ENCODE measurements at places on chromosomes 3 and 15.

DNA sequence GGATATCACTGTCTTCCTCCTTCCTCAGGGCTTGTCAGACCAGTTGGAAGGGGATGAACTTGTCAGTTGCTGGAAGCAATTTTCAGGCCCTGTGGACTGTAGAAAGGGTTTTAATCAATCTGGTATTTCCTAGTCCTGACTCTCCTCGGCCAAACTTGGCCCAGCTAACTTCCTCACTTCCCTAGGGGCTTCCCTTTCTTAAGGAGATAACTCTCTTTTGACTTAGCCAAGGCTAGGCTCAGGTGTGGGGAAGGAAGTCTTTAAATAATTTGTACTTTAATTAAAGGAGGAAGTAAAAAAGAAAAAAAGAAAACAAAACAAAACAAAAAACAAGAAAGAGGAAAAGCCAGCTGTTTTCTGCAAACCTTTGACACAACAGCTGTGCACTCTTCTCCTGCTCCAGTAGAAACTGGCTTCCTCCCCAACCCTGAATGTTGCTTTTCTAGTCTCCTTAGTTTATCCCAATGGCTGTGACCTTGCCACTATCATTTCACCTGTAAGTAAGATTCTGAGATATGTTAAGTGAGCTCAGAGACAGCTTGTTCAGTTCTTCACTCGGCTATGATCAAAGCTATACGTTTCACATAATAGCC is 53.0 kb upstream of the ST3GAL6 start:
- DNase-seq: no peak

DNA sequence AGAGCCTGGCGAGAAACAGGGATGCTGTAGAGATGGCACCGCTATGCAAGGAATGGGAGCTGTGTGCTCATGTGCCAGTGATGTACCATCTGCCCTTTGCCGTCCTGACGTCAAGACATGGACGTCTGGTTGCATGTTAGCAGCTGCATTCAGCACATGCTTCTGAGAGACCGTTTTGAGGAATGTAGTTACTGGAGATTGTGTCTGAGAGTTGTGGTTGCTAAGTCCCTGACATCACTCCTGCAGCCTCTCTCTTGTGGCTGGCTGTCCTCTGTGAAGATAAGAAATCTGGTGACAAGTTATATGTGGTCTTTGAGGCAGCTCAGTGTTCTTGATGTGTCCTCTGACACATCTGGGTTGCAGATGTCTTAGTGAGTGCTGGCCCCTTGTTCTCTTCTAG is 165.1 kb downstream of the APBA2 start:
- DNase-seq: no peak

GRCh38 chr15:42584031-42584765 is 8.8 kb downstream of the STARD9 start:
- no peak for DNase-seq

- DNase-seq: no peak
Measured at GRCh38 chr15:73686781-73687256, 2.6 kb downstream of the CD276 start.

- DNase-seq: no peak
Measured at GRCh38 chr3:18376682-18377081, 48.5 kb downstream of the SATB1 start.

DNA sequence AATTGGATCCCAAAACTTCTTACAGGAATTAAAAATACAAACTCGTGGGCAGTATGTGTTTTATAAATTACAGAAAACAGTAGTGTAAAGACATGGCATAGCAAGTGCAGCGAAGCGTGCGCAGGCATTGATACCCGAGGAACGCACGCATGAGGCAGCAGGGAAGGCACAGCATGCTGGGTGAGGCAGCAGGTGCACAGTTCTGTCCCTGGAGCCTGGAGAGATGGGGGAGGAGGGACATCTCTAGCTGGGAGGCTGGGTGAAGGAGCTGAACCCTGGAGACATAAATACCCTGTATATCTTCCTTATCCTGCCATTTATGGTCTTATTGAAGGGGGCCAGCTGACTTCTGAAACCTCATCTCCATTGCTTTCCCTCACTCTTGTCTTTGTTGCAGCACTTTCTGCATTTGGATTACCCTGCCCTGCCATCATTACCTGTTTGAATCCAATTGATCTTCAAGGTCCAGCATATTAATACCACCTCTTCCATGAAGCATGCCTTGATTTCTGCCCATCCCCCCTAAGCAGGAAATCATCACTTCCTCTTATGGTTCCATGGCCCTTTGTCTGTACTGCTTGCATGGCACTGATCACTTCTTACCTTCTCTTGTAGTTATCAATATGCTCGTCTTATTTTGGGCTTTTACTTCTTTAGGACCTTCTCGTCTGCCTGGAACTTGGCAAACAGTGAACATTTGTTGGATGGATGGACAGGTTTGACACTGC is 20.5 kb downstream of the LPP start:
- peak; percentile 10 for DNase-seq

GRCh38 chr3:105653166-105653565 is 215.6 kb downstream of the CBLB start:
- DNase-seq: no peak

DNA sequence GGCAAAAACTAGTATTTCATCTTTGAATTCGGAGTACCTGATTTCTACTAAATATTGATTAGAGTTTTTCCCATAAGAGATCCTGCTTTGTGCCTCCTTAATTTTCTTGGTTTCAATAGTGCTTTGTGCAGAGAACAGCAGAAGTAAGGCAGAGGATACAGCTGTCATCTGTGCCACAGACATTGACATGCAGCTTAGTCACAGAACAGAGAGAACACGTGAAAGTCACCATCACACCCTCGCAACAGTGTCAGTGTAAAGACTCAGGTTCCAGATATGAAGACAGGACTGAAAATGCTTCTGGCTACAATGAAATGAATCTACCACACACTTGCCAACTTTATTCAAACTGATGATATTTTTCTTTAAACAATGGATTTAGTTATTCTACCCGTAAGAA is 942.8 kb upstream of the CFAP20DC start:
- no peak for DNase-seq

- no peak for DNase-seq
Measured at GRCh38 chr3:110378481-110378880, 693.1 kb upstream of the NECTIN3 start.

- no peak for DNase-seq
Measured at GRCh38 chr3:62242831-62243509, 130.4 kb downstream of the FEZF2 start.

DNA sequence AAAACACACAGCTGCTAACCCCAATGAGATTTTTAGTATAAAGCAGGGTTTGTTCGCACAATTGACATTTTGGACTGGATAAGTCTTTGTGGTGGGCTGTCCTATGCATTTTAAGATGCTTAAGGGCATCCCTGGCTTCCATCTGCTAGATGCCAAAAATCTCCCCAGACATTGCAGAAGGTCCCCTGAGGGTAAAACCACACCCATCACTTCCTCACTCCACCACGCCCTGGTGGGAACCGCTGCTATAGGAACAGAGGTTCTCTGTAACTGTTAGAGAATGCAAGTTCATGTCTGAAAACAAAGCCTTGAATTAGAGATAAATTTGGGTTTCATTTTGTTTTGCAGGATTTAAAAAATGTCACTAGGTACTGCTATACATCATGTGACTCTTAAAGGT is 67.7 kb downstream of the ARHGEF26 start:
- DNase-seq: no peak

- DNase-seq: no peak
Measured at GRCh38 chr3:171122861-171123260, 96.3 kb upstream of the SLC2A2 start.

DNA sequence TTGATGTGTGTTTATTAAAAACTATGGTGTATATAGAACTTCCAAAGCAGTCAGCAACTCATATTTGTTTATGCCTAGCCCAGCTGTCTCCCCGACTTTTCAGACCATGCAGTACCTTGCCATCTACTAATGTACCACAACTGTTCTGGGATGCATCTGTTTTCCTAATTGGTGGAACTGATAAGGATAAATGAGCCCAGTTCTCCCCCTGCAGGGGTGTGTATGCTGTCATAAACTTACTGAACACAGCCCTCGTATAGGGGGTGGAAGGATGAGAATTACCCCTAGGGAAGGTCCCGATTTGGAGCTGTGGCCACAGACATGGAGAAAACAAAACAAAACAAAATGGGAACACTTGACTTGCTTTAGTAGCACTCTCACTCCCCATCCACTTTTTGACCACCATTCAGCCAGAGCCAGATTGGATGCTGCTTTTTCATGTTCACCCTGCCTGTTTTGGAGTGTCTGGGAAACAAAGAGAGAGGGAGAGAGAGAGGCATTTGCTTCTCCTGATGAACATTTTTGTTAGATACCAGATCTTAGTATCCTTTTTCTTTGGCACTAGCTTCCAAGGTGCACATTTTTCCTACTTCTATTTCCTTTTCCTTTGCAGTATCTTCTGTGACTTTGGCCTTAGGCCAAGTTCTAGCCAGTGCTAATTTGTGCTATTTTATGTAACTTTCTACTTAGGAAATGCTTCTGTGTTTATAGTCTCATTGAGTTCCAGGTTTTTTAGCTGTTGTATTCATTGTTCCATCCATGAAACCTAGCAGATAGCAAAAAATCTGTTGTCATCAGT is 29.1 kb downstream of the CADM2 start:
- no peak for DNase-seq

DNA sequence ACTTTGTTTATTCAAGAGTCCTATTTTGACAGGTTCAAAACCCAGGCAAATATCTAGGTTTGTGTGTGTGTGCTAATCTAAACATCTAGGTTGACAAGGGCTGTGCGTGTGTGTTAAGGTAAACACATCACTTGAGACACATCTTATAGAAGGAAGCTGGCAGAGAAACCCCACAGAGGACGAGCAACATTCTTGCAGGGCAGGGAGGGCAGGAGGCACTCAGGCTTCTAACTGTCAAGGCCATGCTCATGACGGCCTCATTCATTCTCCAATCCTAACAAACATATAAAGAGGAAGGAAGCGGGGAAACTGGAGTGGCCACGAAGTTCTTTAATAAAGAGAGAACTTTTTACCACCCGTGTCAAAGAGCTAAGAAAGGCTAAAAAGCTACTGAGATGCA is 43.4 kb downstream of the SLCO2A1 start:
- no peak for DNase-seq

Measured in NCI-H526 (cell line).